ENCODE measurements at places on chromosomes 5 and 9.

DNA sequence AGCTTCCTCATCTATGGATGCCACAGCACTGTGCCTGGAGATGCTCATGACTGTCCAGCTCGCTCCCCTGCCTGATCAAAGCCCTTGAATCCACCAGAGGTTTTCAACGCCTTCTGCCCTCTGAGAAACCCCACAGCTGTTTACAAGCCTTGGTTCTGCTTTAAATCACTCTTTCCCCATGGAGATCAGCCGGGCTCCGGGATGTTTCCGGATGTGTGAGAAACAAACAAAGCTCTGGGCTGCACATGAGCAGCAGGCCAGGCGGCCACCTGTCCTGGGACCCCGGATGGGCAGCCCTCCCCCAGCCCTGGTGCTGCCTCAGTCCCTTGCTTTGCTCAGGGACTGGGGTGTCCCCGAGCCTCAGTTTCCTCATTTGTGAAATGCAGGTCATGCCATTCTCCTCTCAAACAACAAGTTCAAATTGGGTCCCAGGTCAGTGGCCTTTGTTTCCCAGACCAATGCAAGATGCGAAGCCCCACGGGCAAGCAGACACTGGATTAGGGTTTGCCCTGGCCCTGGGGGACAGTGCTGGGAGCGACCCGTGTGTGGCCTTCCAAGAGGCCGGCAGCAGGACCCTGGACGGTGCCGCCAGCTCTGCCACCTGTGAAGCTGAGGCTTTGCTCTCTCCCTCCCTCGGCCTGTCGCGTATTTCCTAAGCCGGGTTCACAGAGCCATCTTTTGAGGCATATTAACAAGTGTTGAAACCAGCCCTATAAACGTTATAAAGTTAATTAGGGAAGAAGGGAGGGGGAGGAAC lies 42.4 kb upstream of the PHYKPL start:
- no peak for DNase-seq

GRCh38 chr9:36928670-36929349 lies 105.3 kb downstream of the PAX5 start:
- no peak for DNase-seq

DNA sequence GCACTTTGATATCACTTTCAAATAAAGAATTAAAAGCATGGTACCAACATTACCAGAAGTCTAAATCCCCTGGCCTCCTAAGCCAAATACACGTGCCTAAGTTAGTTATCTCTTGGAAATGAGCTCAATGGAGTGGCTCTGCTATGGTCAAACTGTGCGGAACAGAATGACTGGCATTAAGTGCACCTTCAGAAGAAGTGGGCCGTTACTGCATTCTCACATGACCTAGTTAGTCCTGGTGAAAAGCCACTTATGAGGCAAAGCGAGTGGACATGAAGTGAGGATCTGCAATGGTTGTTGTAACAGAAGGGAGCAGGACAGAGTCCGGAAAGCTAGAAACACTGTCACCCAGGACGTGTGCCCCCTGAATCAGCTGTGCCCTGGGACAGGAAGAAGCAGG lies 633.1 kb downstream of the IRX1 start:
- DNase-seq, result no peak

DNA sequence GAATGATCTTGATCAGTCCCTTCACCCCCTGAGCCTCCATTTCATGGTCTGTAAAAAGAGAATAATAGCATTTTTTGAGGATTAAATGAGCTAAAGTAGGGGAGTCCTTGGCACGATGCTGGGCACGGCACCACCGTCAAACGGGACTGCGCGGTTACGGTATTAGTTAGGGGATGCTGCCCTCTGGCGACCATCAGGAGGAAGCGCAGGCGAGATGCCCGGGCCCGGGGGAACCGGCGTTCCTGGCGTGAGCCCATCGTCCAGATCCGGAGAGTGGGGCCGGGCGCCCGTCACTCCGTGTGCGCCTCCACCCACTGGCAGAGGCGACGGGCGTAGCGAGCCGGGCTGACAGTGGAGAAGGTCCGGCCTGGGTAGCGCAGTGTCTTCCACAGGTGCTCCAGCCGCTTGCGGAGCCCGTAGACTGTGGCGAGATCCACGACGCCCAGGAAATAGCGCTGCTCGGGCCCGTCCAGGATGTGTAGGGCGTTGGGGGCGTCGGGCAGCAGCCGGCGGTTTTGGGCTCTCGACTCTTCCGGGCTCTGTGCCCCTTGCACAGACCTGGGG lies 4.8 kb upstream of the ST6GALNAC4 start:
- no peak for DNase-seq

GRCh38 chr9:1959371-1959770 lies 55.8 kb upstream of the SMARCA2 start:
- DNase-seq, result no peak

DNA sequence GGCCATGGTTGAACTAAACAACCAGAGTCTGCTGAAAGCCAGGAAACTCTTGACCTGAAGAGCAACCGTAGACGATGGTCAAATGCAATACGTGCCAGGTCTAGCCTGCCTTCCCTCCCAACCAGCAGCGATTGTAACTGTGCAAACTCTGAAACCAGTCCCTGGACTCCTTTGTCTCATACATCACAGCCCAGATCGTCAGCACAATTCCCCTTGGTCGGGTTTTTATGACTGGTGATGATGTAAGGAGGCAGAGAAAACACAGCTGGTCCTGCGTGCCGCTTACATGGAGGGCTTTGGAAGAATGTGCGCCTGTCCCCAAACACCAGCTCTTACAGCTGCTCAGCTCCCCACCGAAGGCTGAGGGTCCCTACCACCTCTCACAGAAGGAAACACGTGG lies 24.6 kb downstream of the SMIM23 start:
- DNase-seq, result no peak

GRCh38 chr9:134349936-134350335 lies 23.7 kb downstream of the RXRA start:
- DNase-seq, result no peak

- no peak for DNase-seq
Observed at GRCh38 chr5:111227226-111227782, 3.1 kb downstream of the CAMK4 start.

DNA sequence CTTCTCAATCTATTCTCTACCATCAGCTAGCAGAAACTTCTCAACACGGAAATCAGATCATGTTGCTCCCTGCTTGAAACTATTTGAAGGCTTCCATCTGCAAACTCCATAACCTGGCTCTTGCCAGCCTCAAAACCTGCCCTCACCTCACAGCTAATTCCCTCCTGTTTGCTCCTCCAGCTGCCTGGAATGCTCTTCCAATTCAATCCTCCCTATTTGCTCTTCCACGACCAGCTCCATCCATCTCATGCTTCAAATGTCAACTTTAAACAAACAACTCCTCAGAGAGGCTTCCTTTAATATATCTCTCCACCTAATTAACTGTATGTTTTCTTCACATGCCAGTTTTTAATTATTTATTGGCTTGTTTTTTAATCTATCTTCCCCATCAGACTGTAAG lies 1.5 kb downstream of the PLAA start:
- no peak for DNase-seq

DNA sequence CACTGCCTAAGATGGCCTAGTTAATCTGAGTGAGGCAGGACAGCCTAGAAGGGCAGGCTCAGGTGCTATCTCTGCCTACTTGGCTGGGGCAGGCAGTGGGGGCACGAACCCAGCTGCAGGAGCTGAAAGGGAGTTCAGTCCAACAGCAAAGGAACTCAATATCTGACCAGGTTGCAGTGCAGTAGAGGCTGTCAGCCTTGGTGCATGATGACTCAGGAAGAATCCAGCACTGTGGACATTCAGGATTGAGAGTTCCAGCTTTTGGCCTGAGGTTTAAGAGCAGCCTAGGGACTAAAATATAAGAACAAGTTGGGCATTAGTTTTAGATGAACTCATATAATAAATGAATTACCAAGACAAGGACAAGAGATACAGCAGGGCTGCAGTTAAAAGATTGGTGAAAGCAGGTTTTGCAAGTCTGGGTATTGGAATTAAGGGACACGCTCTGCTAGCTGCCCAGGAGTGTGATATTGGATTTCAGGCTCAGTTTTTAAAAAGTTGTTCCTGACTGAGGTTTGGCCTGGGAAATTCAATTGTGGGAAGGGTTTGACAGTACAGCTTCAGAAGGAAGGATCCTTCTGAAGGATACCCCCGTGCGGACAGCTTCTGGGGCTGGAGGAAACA lies 64.7 kb upstream of the ATG10 start:
- no peak for DNase-seq

GRCh38 chr5:151815051-151815450 lies 43.3 kb downstream of the G3BP1 start:
- no peak for DNase-seq

Measured in iPS DF 19.7 (cell line).